ENCODE measurements at places on chromosomes 4 and X.

DNA sequence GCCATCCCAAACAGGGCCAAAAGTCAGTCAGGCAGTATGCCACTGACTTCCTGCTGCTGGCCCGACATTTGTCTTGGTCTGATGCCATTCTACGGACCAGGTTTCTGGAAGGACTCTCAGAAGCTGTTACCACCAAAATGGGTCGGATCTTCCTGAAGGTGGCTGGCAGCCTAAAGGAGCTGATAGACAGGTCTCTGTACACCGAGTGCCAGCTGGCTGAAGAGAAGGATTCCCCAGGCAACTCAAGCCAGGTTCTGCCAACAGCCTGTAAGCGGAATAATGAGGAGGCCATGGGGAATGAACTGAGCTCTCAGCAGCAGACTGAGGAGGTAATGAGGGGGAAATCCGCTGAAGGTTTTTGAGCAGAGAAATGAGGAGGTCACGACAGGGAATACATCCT, 95.7 kb downstream of the RTL9 start:
- DNase-seq = no peak

- DNase-seq = no peak
These were observed 60.4 kb downstream of the ZFYVE28 start for GRCh38 chr4:2357821-2358745.

- DNase-seq = no peak
These were observed 186.4 kb upstream of the NDST3 start for GRCh38 chr4:117847849-117848248.

DNA sequence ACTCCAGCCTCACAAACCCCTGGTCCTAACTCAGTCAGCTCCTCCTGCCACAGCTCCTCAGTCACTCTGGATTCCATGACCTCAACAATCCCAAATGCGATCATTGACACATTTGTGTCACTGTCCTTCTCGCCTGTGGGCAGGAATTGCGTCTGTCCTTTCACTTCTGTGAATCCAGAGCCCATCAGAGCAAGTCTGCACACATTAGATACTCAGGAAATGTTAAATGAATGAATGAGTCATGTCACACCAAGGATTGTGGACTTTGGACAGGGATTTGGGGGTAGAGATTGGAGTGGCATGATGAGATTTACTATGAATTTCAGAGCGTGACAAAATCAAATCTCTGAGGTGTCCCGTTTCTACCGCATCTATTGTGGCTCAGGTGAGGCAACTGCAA, 11.8 kb upstream of the CLDN24 start:
- DNase-seq = no peak

DNA sequence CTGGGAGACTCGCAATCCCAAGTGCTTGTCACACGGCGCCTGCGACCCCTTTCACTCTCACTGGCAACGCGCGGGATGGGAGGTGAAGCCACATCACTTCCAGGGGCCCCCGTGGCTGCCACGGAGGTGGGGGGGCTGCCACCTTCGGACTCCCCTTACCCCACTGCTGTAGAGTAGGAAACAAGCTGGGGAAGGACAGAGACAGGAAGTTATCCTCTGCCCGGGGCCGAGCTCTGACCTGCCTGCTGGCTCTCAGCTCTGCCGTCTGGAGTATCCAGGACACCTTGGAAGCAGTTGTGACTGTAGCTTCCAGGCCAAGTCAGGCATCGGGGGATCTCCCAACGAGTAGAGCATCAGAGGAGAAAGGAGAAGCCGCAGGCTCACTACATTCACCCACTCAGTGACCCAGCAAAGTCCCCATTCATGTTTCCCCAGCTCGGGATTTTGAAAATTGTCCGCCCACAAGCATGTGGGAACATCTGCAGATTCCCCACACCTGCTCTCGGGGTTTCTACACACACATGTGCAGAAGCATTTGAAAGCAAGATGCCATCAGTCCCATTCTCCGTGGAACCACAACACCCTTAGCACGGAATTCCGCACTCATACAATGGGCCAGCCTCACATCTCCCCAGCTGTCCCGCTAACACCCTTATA, 10.8 kb downstream of the PDZD4 start:
- DNase-seq = no peak

DNA sequence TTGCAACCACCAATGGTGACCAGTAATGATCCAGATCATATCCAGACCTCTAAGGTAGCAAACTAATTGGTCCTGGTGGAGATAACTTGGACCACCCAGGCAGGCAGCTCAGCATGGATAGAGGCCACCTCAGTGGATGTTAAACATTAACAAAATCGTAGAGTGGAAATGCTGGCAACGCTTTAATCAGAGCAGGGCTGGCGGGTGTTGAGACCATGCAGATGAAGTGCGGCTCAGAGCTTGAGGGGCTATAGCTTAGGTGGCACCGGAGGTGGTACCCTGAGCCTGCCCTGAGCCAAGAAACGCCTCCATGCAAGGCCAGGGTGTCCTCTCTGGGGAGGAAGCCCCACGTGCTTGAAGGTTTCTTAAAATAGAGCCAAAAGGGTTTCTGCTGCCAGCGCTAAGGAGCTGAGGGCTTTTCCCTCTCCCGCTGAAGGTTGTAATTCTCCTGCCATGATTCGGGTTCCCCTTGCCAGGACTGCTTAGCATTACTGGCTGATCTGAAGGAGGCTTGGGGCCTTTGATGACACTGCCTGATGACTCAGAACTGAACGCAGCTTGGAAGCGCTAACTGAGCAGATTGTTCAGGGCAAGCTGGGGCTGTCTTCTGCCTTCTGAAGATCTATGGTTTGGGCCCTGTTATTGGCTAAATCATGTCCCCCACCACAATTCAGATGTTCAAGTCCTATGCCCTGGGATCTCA, 177.8 kb upstream of the ATP6AP2 start:
- DNase-seq = peak; percentile 32

- DNase-seq = no peak
These were observed 21.8 kb downstream of the FHL1 start for GRCh38 chrX:136168929-136169735.

GRCh38 chr4:173537613-173538147, 7.7 kb upstream of the HAND2 start:
- DNase-seq = no peak

DNA sequence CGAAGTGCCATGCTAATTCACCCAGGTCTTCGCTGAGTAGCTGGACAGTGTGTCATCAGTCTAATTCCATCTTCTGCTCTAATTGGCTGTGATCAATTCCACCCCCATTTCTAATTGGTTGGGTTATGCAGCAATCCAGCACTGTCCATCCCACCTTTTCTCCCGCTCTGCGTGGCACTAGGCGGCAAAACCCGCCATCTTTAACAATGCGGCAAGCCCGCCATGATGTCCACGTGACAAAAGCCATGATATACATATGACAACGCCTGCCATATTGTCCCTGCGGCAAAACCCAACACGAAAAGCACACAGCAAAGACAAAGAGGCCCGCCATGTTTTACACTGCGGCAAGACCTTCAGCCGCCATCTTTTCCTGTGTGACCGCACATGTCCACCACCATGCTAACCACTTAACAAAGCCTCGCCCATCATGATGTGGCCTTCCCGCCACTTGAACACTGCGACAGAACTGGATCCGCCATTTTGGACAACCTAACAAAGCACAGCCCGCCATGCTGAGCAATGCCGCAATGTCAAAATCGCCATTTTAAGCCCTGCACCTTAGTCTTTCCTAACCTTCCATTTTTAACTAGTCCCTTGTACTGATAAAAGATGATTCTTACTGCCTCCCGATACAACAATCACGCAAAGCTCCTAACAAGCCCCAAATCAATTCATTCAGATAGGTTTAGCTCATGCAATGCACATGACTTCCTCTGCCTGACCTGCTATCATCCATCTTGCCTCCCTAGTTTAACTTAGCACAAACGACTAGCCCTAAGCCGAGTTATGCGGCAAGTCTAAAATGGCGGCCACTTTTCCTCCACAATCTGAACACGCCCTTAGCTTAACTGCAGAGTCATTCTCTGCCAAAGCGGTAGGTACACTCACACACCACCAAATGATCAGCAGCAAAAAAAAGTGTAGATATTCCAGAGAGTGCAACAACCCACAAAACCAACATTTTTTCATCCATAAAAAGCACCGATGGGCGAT, 288.3 kb downstream of the CHIC1 start:
- no peak for DNase-seq

DNA sequence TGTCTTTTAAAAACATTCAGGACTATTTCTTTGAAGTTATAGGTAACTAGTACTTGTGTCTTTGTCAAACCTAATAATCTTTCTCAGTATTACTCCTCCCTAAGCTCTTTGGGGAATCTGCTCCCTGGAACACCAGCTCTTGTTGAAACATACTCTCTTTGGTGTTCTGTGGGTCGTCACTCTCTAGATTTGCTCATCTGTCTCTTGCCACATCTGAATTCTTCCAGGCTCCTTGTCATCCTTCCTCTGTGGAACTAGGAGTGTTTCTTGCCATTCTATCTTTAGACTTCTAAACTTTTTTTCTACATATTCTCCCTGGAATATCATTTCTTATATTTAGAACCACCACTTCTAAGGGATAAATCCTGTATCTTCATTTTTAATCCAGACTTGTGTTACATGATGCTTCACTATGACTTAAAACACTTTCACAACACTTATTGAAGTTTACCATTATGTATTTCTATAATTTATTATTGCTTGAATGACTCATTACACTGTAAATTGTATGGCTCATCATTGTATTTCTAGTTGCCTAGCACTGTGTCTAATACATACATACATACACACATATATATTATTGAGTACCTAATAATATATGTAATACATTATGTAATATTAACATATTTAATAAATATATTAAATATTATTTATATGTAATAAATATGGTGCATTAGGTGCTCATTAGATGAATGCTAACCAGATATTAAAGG, 186.1 kb downstream of the TMA16 start:
- DNase-seq = no peak

DNA sequence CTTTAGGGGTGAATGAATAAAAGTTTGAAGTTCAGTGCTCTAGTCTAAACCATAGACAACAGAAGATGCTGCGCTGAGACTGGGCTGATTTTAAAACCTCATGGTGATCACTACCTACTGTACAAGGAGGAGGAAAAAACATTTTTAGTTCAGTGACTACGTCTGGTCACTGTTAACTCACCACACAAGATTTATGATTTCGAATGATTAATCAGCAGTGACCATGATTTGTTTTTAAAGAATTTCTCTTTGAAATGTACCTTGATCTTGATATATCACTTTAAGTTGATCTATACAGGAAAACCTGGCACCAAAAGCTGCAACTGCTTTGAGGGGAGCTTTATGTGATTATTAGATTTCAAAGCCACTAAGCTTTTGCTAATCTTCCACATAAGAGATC, 286.3 kb downstream of the PDGFC start:
- no peak for DNase-seq

GRCh38 chrX:37378830-37379229, 29.7 kb downstream of the PRRG1 start:
- DNase-seq = no peak
